Left ventricle myocardium inferior (tissue), 1 donor: ENCODE measurements at places on chromosomes 11 and 22. TPM values are rescaled to one million over a fixed set of nuclear protein-coding genes. Genes with fewer than 3 reads are reported as not detected.
A peak's percentile ranks its signal among the peaks of the same experiment; 100 is the strongest.

- no peak for DNase-seq
- H3K27me3 ChIP-seq = no peaks in the 10 kb centered on the region
- no peaks in the 10 kb centered on the region for H3K36me3 ChIP-seq
- no peaks in the 10 kb centered on the region for H3K4me1 ChIP-seq
Observed at GRCh38 chr11:93324500-93324899, 6.0 kb upstream of the DEUP1 start.

GRCh38 chr11:85825616-85826015 lies 14.7 kb upstream of the SYTL2 start:
- H3K4me1 ChIP-seq = no peaks in the 10 kb centered on the region
- H3K27me3 ChIP-seq = no peaks in the 10 kb centered on the region
- H3K27ac ChIP-seq = no peak overlapping the region
- no peaks in the 10 kb centered on the region for H3K36me3 ChIP-seq
- DNase-seq = no peak

DNA sequence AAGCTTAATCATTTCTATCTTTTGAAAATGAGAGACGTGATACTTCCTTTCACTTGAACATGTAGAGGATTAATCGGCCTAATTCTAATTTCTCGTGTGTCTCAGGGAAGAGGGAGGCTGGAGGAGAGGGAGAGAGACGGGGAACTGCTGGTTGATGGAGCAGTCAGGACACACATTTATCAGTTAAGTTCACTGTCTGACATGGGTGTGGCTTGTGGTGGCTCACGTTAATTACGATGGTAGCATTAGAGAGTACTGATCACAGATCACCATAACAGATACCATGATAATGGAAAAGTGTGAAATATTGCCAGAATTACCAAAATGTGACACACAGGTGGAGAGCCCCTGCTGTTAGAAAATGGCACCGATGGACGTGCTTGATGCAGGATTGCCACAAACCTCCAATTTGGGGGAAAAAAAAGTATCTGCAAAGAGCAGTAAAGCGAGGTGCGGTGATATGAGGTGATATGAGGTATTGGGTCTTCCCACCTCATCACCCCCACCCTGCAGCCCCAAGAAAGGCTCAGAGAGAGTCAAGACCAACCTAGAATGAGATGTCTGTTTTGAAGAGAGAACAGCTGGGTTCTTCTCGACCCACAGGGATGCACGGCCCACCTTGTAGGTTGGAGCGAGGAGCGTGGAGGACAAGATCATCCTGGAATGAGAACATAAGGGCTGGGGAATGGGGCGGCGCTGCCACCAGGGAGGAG lies 19.7 kb downstream of the ZBED4 start:
- DNase-seq = no peak
- no peak overlapping the region for H3K27ac ChIP-seq
- H3K4me1 ChIP-seq = no peaks in the 10 kb centered on the region
- H3K4me3 ChIP-seq = no peak overlapping the region
- peaks cover 8% of the 10 kb centered on the region for H3K36me3 ChIP-seq
- H3K27me3 ChIP-seq = no peaks in the 10 kb centered on the region

GRCh38 chr11:18312012-18312411 lies 9.9 kb downstream of the HPS5 start:
- no peak overlapping the region for H3K4me3 ChIP-seq
- H3K4me1 ChIP-seq = peaks cover 30% of the 10 kb centered on the region
- no peaks in the 10 kb centered on the region for H3K27me3 ChIP-seq

DNA sequence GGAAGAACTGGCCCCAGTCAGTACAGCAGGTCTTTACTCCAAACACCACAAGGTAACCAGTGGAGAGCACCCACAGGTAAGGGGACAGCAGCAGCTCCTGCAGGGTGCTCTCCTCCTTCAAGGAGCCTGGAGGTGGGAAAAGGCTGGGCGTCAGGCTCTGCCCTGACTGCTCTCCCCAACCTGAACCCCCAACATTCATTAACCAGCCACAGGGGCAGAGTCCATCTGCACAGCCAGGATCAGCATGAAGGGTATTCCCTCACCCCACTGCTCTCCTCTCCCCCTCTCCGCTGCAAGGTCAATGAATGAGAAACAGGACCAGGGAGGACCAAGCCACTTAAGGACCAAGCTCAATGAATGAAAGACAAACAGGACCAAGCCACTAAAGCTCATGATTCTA lies 3.7 kb downstream of the SLC37A4 start:
- H3K27ac ChIP-seq = no peak overlapping the region
- peaks cover 46% of the 10 kb centered on the region for H3K36me3 ChIP-seq
- H3K4me1 ChIP-seq = peaks cover 41% of the 10 kb centered on the region
- no peak for DNase-seq
- no peaks in the 10 kb centered on the region for H3K27me3 ChIP-seq

- H3K4me1 ChIP-seq = peaks cover 22% of the 10 kb centered on the region
- H3K36me3 ChIP-seq = peaks cover 29% of the 10 kb centered on the region
Observed at GRCh38 chr11:123601136-123601535, 53.3 kb downstream of the SCN3B start.

DNA sequence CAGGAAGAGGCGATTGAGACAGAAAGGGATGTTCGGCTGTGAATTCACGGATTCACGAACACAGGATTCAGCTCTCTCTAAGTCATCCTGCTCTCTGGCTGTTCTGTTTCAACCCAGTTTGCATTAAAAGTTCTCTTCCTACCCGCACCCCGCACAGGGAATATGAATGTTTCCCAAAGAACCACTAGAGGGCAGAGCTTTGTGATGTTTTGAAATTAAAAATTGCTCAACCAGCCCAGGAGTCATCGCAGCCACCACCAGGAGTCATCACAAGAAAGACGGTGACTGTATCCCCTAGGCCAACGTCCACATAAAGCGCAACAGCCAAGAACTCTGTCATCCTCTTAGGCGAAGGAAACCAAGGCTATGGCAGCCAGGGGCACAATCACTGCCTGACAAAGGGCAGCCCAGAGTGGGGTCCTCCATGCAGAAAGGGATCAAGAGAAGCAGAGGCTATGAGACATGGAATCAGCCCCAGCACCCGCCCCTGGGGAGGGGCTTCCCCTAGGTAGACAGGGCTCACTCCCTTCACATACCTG lies 122.4 kb downstream of the WT1 start:
- peaks cover 48% of the 10 kb centered on the region for H3K27me3 ChIP-seq
- no peaks in the 10 kb centered on the region for H3K36me3 ChIP-seq
- H3K27ac ChIP-seq = no peak overlapping the region
- H3K4me3 ChIP-seq = no peak overlapping the region
- no peak for DNase-seq

DNA sequence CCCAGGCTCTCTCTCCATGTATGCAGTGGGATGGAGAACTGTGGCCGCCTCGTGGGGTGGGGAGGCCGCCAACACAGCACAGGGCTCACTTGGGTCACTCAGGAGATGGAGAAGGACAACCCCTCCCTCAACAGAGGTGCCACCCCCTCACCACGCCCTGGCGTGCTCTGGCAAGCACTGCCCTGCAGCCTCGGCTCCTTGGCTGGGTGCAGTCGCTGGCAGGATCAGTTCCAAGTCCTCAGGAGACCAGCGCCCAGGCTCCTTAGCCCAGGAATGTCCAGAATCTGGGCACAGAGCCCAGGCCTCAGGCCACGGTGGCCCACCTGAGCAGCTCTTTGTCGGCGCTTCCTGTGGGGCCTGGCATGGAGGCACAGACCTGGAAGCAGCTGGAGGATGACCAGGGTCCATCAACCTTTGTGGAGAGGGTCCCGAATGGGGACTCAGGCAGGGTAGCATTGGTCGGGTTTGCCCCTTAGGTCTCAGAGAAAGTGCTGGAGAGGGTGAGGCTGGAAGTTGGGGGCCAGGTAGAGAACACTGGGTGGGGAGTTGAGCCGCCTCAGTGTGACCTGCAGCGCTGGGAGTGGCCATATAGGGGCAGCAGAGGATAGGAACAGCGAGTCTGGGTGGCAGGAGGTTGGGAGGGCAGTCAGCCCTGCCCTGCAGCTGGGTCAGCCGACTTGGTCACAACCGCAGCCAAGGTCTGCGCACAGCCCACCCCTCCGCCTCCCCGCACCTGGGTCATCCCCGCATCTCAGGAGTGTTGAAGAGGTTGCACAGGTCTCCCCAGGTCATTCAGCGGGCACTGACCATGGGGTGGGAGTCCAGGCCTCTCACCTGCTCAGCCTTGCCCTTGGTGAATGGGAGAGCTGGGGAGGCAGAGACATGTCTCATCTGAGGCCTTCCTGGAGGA lies 8.2 kb downstream of the SUSD2 start:
- DNase-seq = peak; percentile 79
- peaks cover 20% of the 10 kb centered on the region for H3K4me1 ChIP-seq
- H3K4me3 ChIP-seq = peak overlapping the region; percentile 32
- H3K27ac ChIP-seq = peak overlapping the region; percentile 38
- no peaks in the 10 kb centered on the region for H3K36me3 ChIP-seq
- no peaks in the 10 kb centered on the region for H3K27me3 ChIP-seq

DNA sequence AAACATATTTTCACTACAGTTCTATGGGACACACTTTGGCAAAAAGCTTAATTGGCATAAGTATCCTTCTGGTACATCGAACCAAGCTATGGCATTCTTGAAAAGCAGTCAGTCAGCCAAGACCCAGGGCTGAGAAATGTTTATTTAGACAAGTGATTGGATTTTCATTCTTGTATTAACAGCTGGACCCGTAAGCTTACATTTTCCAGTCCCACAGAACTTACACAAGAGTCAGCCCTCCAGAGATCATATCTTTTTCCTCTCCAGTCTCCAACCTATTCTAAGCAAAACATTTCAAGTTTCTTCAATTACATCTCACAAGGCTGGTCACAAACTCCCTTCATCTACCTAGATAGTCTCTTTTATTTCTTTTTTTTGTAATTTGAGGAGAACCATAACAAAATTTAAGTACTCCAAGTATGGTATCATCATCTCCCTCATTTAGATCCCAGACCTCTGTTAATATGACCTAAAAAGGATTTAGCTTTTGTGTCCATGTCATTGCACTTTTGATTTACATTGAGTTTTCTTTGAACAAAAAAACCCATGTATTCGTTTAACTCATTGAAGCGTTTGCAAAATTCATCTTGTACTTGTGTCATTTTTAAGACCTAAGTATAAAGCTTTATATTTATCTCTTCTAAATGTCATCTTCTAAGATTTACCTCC lies 67.9 kb upstream of the GRK3 start:
- no peaks in the 10 kb centered on the region for H3K4me1 ChIP-seq
- no peak for DNase-seq
- H3K27me3 ChIP-seq = no peaks in the 10 kb centered on the region
- no peak overlapping the region for H3K4me3 ChIP-seq

- peak overlapping the region; percentile 53 for H3K4me3 ChIP-seq
- peak; percentile 68 for DNase-seq
- H3K4me1 ChIP-seq = peaks cover 54% of the 10 kb centered on the region
- H3K27ac ChIP-seq = peak overlapping the region; percentile 94
- peaks cover 5% of the 10 kb centered on the region for H3K27me3 ChIP-seq
- no peaks in the 10 kb centered on the region for H3K36me3 ChIP-seq
Observed at GRCh38 chr22:37544955-37545702, 15.2 kb upstream of the CDC42EP1 start.

- H3K4me3 ChIP-seq = peak overlapping the region; percentile 100
- no peak for DNase-seq
- H3K4me1 ChIP-seq = peaks cover 62% of the 10 kb centered on the region
- H3K36me3 ChIP-seq = no peaks in the 10 kb centered on the region
- no peaks in the 10 kb centered on the region for H3K27me3 ChIP-seq
Observed at GRCh38 chr11:63672156-63672463, 934 bp upstream of the ATL3 start.

DNA sequence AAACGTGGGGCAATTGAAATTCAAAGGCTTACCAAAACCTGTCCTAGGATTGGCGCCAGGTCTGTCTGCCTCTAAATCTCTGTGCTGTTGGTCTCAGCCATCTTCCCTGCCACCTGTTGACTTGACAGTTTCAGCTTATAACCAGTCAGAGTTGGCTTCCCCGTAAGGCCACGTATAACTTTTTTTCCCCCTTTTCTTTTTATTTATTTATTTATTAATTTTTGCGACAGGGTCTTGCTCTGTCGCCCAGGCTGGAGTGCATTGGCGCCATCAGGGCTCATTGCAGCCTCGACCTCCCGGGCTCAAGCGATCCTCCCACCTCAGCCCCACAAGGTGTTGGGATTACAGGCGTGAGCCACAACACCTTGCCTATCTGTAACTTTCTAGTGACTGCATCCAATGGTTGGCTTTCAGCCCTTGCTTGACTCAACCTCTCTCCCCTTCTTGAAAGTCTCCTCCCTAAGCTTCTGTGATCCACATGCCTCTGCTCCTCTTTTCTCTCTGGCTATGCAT lies 1.4 kb upstream of the SYVN1 start:
- H3K27me3 ChIP-seq = no peaks in the 10 kb centered on the region
- no peak for DNase-seq
- peaks cover 35% of the 10 kb centered on the region for H3K4me1 ChIP-seq
- H3K4me3 ChIP-seq = peak overlapping the region; percentile 99

GRCh38 chr22:50473855-50474671 lies 772 bp downstream of the SBF1 start:
- DNase-seq = peak; percentile 33
- H3K27ac ChIP-seq = peak overlapping the region; percentile 81
- H3K4me3 ChIP-seq = peak overlapping the region; percentile 93
- peaks cover 63% of the 10 kb centered on the region for H3K4me1 ChIP-seq
- H3K27me3 ChIP-seq = peaks cover 13% of the 10 kb centered on the region
- no peaks in the 10 kb centered on the region for H3K36me3 ChIP-seq

- peak overlapping the region; percentile 33 for H3K27ac ChIP-seq
- no peak for DNase-seq
- H3K36me3 ChIP-seq = no peaks in the 10 kb centered on the region
- H3K27me3 ChIP-seq = peaks cover 61% of the 10 kb centered on the region
- no peak overlapping the region for H3K4me3 ChIP-seq
- peaks cover 32% of the 10 kb centered on the region for H3K4me1 ChIP-seq
Observed at GRCh38 chr11:61512435-61512834, 3.9 kb downstream of the LRRC10B start.

- peak overlapping the region; percentile 95 for H3K27ac ChIP-seq
- H3K36me3 ChIP-seq = no peaks in the 10 kb centered on the region
- DNase-seq = no peak
- no peaks in the 10 kb centered on the region for H3K27me3 ChIP-seq
Observed at GRCh38 chr11:44725757-44726282, 942 bp upstream of the TSPAN18 start.

- no peak for DNase-seq
- no peaks in the 10 kb centered on the region for H3K27me3 ChIP-seq
- peaks cover 32% of the 10 kb centered on the region for H3K4me1 ChIP-seq
Observed at GRCh38 chr11:67434395-67434881, 3.0 kb downstream of the PTPRCAP start.

- H3K27me3 ChIP-seq = no peaks in the 10 kb centered on the region
- DNase-seq = no peak
- H3K4me1 ChIP-seq = peaks cover 11% of the 10 kb centered on the region
- H3K27ac ChIP-seq = no peak overlapping the region
- no peaks in the 10 kb centered on the region for H3K36me3 ChIP-seq
Observed at GRCh38 chr22:46965555-46966494, 203.4 kb downstream of the TBC1D22A start.

GRCh38 chr11:128859563-128860441 lies 7.3 kb downstream of the KCNJ1 start:
- no peak overlapping the region for H3K27ac ChIP-seq
- peak; percentile 76 for DNase-seq
- H3K4me1 ChIP-seq = peaks cover 12% of the 10 kb centered on the region
- no peaks in the 10 kb centered on the region for H3K36me3 ChIP-seq
- no peak overlapping the region for H3K4me3 ChIP-seq
- H3K27me3 ChIP-seq = no peaks in the 10 kb centered on the region

MAPK11 gene
- 7.8 TPM for total RNA-seq

OR51B4 gene
- total RNA-seq = not detected

RTN4RL2 gene
- 1.3 TPM for total RNA-seq

DRD2 gene
- total RNA-seq = not detected

ZDHHC8 gene
- 42.4 TPM for total RNA-seq

PLA2G3 gene
- total RNA-seq = not detected

PAMR1 gene
- 12.9 TPM for total RNA-seq

CYP2D6 gene
- 0.16 TPM for total RNA-seq

NXPE4 gene
- not detected for total RNA-seq

NLRP14 gene
- not detected for total RNA-seq

SCGB2A2 gene
- not detected for total RNA-seq

CEP164 gene
- total RNA-seq = 5.9 TPM

CCDC83 gene
- not detected for total RNA-seq

AGBL2 gene
- 0.38 TPM for total RNA-seq
